ENCODE measurements at places on chromosomes 12 and 14.

DNA sequence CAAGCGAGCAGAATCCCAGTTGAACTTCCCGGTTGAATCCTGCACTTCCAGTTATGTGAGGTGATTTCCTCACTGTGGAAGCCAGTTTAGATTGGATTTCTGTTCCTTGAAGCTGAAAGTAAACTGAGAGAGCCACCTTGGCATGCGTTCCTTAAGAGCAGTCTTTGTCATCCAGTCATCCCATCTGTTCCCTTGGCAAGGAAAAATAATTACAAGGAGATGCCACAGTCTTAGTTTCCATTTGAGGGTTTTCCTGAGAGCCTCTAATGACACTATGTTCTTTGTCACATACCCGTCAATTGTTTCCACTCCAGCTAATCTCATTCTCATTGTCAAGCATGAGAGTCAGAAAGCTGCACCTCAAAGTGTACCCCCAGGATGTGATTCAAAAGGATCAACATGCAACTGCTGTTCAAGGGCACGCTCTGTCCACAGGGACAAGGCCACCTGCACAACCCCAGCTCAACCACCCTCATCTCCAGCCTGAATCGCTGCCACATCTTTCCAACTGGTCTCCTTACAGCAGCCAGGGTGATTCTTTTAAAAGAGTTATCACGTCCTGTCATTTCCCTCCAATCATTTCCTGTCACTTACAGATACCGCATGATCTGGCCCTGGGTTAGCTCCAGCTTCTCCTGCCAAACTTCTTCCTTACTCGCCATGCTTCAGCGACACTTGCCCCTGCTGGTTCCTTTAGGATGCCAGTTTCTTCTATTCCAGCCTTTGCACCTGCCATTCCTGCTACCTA lies 18.0 kb upstream of the TCP11L2 start:
- DNase-seq, result no peak

DNA sequence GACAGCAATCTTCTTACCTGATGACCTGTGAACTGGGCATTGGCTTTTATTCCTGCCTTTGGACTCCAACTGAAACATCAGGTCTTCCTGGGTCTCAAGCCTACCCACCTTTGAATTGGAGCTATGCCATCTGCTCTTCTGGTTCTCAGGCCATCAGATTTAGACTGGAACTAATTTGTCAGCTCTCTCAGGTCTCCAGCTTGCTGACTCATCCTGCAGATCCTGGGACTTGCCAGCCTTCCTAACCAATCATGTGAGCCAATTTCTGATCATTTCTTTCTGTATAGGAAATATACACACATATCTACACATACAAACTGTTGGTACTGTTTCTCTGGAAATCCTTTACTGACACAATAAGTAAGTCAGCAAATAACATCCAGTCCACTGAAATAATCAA lies 65.3 kb upstream of the TSPAN8 start:
- no peak for DNase-seq

- DNase-seq, result no peak
Measured at GRCh38 chr14:93025055-93025454, 90.7 kb downstream of the ITPK1 start.

DNA sequence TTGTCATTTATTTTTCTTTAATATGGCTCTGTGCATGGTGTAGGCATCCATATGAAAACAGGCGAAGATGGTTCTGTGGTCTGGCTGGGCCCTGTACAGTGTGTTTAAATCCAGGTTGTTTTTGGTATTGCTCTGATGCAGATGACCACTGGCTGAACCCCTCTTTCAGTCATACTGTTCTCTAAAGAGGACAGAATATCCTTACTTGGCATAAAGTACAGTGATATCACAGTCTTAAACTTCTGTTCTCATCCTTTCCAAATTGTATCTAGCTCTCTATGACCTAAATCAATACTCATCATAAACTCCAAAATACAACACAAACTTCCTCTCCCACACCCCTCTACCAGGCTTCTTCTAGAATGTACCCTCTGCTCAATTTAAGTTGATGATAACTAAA lies 252.7 kb upstream of the FAR2 start:
- DNase-seq, result no peak

DNA sequence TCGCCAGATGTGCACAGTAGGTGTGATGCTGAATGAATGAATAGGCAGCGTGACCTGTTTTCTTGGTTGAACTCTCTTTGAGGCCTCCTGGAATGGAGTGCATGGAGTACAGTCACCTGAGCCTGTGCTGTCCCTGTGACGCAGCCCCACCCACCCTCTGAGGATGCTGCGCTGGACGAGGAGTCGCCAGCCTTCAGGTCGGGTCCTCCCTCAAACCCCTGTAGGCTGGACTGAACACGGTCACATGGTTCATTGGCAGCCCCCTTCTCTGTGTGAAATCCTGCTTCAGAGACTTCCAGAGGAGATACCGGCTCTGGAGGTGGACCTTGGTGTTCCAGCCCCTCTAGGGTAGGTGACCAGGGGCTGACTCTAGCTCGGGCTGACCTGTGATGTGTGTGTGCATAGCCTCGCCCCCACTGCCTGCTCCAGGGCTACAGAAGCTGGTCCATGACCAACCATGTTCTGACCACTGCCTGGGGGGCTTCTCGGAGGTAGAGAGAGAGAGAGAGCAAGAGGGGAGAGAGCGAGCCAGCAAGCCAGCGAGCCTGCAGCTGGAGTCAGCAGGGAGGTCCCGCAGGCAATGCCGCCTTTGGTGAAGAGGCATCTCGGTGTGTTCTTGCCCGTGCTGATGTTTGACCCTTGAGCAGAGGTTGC lies 158.0 kb upstream of the RTL1 start:
- peak; percentile 46 for DNase-seq

GRCh38 chr12:98280152-98280551 lies 235.2 kb upstream of the TMPO start:
- no peak for DNase-seq

GRCh38 chr12:108021141-108021540 lies 107.9 kb upstream of the WSCD2 start:
- no peak for DNase-seq

DNA sequence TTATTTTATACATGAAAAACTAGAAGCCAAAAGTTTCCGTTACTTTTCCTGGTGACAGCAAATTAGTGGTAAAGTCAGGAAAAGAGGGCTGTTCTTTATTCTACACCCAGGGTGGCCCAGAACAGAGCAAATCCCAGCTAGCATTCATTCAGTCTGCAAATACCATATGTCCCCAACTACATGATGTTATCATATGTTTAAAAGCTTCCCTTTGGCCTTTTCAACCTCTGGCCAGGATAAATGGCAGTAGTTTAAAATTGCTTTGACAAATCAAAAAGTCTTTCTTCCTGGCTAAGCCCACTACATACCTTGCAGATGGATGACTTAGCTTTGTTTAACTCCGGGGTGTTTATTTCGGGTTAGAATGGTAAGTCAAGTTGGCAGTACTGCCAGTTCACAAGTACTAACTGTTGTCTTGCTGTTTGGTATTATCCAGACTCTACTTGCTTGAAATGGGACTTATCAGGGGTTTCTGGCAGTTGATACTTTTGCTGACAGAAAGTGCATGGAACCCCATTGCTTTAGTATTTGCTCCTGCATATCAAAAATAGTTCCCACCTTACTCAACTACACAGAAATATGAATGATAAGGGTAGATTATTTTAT lies 69.7 kb downstream of the PKP2 start:
- no peak for DNase-seq

GRCh38 chr12:24778486-24779304 lies 170.2 kb downstream of the BCAT1 start:
- no peak for DNase-seq

DNA sequence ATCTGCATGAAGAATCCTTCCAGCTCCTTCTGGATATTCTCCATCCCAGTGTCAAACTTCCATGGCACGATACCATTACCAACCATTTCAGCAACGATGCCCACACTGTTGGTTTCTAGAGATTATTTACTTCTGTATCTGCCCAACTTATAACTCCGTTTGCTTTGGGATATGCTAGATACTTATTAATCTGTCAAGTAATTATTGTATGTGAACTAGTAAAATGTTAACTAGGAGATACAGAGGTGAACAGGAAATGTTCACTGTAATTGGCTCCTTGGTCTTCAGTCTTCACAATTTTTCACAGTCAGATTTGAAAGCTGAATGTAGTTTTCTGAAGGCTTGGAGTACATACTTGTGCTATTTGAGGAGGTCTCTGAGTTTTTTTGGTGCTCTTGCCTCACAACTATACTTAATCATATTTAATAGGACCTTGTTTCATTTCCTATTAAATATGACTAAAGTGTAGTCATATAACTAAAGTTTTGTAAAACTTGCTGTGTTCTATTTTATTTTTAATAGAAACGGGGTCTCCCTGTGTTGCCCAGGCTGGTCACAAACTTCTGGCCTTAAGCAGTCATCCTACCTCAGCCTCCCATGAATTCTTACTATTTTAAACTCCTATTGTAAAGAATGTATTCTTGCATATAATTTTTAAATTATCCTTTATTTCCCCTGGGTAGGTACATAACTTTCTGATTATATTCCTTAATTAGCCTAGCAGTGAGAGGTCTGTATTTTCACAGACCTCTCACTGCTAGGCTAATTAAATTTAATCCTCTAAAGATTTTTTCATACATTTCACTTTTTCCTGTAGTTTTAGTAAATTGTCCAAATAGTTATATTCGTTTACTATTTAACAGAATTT lies 79.7 kb downstream of the FGD4 start:
- DNase-seq, result no peak

- no peak for DNase-seq
Measured at GRCh38 chr14:24941719-24942118, 108.2 kb downstream of the STXBP6 start.

- no peak for DNase-seq
Measured at GRCh38 chr14:55772486-55772885, 192.5 kb downstream of the KTN1 start.

DNA sequence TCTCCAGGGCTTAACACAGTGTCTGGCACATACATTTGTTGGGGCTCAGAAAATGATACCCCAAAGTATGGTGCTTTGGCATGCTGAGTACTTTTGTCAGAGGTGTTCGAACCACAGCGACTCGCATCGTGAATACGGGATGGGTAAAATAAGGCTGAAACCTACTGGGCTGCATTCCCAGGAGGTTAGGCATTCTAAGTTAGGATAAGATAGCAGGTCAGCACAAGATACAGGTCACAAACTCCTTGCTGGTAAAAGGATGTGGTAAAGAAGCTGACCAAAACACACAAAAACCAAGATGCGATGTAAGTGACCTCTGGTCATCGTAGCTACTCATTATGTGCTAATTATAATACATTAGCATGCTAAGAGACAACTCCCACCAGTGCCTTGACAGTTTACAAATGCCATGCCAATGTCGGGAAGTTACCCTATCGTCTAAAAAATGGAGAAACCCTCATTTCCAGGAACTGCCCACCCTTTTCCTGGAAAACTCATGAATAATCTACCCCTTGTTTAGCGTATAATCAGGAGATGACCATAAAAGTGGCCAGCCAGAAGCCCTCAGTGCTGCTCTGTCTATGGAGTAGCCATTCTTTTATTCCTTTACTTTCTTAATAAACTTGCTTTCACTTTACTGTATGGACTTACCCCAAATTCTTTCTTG lies 3.3 kb upstream of the AEBP2 start:
- DNase-seq, result no peak

All from RWPE2 (cell line).